Fibroblast of skin of back (primary cell): ENCODE measurements at places on chromosomes 12 and 14.
A peak's percentile ranks its signal among the peaks of the same experiment; 100 is the strongest.

- DNase-seq: peak; percentile 59
These were observed 1.9 kb downstream of the LRRK2 start for GRCh38 chr12:40226705-40227104.

GRCh38 chr14:104307246-104307626 lies 168.8 kb downstream of the KIF26A start:
- no peak for DNase-seq

DNA sequence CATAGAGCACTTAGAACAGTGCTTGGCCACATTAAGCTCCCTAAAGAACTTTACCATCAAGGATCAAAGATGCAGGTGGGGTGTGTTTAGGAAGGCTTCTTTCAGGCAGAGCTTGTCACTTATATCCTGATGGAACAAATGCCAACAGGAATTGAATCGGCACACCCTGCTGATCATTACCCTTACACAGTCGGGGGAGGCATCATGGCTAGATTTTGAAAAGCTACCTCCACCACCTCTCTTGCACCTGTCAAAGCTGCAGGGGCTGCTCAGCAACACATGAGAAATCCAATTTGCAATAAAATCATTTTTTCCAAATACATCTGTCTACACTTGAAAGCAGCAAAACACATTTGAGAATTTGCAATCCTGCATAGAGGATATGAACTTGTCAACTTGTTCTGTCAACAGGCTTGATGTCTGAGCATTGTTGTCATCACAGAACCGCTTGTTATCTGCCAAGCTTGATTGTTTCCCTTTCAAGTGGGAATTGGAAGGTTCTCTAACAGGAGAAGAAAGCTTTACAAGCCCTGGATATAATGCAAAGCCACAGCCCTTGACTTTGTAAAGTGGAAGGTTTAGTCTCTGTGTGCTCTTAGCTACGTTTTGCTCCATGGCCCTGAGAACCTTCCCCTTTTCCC lies 24.6 kb upstream of the TRIM9 start:
- DNase-seq: no peak

- peak; percentile 48 for DNase-seq
These were observed 24.2 kb downstream of the YY1 start for GRCh38 chr14:100263141-100263540.

DNA sequence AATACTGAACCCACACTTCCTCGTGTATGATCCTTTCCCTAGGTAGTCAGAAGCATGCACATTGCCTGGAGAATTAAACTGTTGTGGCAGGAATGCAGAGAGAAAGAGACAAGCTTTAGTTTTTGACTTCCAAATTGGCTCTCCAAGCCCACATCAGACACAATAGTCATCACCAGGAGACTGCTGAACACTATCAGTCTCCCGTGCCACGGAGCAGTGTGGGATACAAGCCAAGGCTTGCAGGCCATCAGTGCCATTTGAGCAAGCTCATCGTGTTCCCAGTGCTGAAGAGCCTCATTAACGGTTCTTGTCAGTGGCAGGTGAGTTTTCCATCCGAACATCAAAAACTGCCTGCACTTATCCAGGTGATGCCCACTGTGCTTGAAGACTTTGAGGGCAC lies 410.8 kb downstream of the NAV3 start:
- DNase-seq: no peak

DNA sequence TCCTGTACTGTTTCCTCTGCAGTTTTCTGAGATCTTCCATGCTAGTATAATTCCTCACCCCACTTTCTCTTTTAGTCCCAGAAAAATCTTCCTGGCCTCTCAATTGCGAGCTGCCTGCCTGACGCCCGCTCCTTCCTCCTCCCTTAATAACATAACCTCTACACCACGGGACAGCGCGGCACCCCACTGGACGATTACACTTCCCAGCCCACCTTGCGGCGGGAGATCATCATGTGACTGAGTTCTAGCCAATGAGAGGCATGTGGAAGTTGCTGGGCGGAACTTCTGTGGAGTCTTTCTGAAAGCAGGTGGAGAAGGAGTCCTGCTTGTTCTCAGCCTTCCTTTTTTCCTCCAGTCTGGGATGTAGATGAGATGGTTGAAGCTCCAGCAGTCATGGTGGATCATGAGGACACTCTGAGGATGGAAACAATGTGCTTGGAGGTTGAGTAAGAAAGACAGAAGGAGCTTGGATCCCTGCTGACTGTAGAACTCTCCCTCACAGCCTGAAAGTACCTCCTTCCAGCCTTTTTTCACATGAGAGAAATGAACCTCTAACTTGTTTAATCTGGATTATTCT lies 133.6 kb upstream of the VRK1 start:
- DNase-seq: no peak

DNA sequence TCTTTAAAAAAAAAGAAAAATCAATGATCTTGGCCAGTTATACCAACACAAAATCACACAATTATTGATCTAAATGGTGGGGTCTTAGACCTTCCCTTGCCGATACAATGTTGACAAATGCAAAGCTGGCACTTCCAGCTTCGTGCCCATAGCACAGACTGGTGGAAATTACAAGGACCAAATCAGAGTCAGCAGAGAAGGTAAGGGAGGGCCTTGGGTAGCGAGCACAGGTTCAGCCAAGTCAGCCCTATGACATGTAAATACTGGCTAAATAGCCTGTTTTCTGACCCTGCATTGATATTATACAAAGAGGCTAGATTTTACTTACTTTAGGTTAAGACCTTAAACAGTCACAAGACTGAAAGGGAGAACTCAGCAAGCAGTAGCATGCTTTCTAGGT lies 30.3 kb upstream of the WDR89 start:
- DNase-seq: no peak

DNA sequence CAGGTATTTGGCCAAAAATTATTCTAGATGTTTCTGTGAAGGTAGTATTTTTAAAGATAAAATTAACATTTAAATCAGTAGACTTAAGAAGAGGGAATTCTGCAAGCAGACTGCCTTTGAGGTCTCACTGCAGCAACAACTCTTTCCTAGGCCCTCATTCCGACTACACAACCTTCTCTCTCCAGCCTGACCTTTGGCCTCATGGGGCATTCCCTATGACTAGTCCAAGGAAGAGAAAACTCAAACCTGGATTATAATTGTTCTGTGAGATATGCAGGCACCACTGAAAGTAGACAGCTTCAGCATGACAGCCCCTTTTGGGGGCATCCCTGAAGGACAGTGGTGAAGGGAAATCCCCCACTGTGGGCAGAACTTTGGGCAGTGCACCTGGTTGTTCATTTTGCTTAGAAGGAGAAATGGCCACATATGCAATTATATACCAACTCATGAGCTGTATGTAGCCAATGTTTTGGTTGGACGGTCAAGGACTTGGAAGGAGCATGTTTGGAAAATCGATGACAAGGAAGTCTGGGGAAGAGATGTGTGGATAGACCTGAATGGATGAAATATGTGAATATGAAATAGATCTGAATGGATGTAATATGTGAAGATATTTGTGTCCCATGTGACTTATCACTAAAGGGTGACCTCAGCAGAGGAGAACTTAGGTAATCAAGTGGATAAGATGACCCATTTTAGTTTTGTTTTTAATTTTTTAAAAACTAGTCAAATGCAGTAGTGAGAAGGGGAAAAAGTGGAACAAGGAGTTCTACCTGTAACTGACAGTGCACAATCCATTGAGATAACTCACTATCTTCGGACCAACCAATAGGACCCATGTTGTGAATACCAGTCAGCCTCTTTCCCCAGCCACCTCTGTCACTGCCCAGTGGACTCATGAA lies 233.3 kb upstream of the FOXN3 start:
- peak; percentile 30 for DNase-seq

DNA sequence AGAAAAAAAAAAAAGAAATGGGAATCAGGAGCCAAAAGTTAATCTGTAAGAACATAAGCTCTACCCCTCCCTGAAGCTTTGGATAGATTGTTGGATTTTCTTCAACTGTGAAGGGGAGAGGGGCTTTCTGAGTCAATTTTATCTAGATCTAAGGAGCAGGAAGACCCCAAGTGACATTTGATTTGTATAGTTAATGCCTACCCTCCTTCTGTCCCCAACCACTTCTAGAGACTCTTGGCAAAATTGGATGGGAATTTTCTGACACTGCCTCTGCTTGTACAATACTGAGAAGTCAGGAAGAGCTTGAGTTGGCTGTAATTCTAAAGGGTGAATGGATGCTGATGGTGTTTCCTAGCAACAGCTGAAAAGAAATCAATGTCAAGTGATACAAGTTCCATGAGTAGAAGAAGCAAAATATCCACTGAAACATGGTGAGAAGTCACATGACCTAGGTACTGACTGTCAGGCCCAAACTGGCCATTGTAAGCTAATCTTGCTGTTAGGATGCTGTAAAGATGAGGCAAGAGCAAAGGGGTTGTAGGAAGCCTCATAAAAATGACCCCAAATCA lies 42.2 kb downstream of the NDUFA12 start:
- no peak for DNase-seq

- DNase-seq: no peak
These were observed 25.6 kb downstream of the NIN start for GRCh38 chr14:50805396-50805795.

- DNase-seq: no peak
These were observed 113.6 kb upstream of the RAP1B start for GRCh38 chr12:68497107-68497506.

GRCh38 chr12:203462-204260 lies 10.3 kb downstream of the SLC6A12 start:
- no peak for DNase-seq

- peak; percentile 46 for DNase-seq
These were observed at the start of gene CRIP2 for GRCh38 chr14:105474483-105475268. CRIP2 (plus strand) TSS chr14:105474821; CDS start chr14:105474863, 42 bp downstream.

- peak; percentile 37 for DNase-seq
These were observed 1086.5 kb downstream of the SLC6A15 start for GRCh38 chr12:83826112-83826511.

DNA sequence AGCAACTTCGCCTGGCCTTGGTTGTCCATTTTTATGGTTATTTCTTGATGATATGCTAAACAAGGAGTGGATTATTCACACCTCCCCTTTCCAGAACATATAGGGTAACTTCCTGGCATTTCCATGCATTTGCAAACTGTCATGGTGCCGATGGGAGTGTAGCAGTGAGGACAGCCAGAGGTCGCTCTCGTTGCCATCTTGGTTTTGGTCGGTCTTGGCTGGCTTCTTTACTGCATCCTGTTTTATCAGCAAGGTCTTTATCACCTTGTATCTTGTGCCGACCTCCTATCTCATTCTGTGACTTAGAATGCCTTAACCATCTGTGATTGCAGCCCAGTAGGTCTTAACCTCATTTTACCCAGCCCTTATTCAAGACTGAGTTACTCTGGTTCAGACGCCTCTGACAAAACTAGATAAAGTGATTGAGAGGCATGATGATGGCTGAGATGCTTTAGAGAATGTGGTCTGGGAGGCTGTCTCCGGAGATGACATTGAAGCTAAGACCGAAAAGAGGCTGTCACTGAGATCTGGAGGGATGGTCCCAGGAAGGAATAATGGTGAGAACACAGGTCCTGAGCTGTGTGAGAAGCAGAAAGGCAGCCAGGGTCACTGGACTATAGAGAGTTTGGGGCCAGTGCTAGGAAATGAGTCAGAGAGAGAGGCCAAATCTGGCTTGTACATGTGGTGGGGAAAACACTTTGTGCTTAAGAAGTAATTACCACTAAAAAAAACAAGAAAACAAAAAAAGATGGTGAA lies 2.9 kb downstream of the GLT1D1 start:
- DNase-seq: no peak

DNA sequence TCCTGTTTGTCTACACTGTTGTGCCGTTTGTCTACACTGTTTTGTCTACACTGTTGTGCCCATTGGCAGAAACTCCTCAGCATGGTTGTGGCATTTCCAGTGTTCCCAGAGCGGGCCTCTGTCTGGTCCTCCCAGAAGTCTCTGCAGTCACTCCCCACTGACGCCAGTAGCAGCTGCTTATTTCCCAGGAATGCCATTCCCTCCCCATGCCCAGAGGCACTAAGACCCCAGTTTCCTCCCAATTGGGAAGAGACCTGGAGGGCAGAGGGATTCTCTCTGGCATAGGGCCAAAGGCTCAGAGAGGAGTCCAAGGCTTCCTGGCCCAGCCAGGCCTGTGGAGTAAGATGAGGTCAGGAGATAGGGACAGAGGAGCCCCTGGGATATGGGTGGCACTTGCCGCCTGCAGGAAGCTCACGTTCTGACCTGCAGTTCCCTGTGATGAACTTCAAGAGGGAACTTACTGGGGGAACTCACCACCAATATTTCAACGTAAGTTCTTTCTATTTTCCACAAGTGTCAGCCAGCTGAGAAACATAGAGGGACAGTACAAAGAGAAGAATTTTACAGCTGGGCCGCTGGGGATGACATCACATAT lies 69.1 kb downstream of the TNFAIP2 start:
- DNase-seq: no peak

GRCh38 chr12:1796515-1797010 lies 23.8 kb upstream of the LRTM2 start:
- peak; percentile 34 for DNase-seq

GRCh38 chr12:10190558-10191388 lies 11.9 kb downstream of the TMEM52B start:
- DNase-seq: peak; percentile 67

GRCh38 chr14:52833891-52834290 lies 42.5 kb upstream of the GNPNAT1 start:
- DNase-seq: peak; percentile 44

DNA sequence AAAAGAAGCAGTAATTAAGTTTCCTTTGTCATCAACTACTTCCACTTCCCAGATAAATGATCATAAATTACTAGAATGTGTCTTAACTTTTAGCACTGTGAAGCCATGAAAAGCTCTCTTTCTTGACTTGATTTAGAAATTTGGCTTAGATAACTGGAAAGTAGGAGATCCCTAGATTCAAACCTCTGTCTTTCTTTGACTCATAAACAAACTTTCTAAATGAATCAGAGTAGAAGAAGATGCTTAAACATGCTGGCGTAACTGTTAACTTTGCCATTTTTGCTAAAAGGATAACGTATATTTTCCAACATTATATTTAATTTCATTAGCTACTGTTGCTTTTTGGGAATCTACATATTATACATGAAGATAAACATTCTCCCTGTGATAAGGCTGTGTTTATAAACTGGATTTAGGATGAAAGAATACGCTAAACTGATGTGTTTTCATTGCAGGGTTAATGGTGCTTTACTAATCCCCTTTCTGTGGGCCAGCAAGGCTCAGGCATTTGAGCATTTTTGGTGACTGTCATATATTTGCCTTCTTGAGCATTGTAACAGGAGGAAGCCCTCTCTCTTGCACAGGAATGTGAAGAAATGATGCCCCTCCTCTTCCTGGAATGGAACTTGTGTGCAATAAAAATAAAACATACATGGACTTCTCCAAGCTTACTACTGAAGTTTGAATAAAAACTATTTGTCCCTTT lies 301.4 kb downstream of the BMP4 start:
- peak; percentile 30 for DNase-seq

- DNase-seq: no peak
These were observed 449 bp downstream of the THAP2 start for GRCh38 chr12:71664411-71665089.

- no peak for DNase-seq
These were observed 556 bp downstream of the PHETA1 start for GRCh38 chr12:111368291-111368787.

DNA sequence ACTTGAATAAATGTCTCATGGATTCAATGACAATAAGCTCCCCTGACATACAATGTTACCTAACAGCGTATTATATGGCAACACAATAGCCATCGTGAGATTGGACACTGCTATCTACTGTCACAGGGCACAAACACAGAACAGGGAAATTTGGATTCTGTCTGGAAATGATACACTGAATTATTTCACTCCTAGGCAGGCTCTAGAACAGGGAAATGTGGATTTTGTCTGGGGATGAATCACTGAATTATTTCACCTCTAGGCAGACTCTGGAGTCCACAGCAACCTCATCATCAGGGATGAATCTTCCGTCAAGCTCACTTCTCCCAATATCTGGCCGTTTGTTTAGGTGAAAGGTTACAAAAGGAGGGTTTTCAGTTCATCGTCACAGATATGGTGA lies 288.8 kb downstream of the TMEM132D start:
- peak; percentile 84 for DNase-seq
